ENCODE measurements at places on chromosomes 16 and 17.

- no peak for DNase-seq
Measured at GRCh38 chr17:78039581-78039980, 81.1 kb downstream of the TNRC6C start.

DNA sequence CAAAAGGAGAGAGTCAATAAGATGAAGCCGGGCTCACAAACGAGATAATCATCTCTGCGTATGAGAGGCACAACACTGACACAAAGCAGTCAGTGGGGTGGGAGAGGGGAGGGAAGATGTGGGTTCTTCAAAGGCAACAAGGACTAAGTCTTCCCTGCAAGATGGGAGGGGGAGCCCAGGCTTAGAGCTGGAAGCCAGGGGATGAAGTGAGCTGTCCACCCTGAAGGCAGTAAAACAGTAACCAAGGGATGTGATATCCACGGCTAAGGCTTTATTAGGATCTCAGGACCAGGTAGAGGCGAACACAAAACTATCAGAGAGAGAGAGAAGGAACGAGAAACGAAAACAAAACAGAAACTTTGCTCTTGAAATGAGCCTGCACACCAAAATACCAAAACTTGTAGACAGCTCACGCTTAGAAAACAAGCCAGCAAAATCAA lies 115.9 kb downstream of the DYNLRB2 start:
- no peak for DNase-seq

DNA sequence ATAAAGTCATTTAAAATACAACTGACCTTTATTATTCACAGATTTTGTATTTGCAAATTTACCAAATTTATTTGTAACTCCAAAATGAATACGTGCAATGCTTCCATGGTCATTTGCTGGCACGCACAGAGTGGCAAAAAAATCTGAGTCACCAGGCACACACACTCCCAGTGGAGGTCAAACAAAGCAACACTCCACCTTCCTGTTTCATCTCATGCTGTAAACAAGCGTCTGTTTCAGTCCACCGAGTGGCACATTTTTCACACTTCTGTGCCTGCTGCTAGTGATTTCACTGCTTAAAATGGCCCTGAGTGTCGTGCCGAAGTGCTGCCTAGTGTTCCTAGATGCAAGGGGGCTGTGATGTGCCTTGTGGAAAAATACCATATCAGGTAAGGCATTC lies 17.8 kb upstream of the ITGAE start:
- DNase-seq = peak; percentile 52

- DNase-seq = no peak
Measured at GRCh38 chr16:28513484-28514181, 7.0 kb upstream of the IL27 start.

DNA sequence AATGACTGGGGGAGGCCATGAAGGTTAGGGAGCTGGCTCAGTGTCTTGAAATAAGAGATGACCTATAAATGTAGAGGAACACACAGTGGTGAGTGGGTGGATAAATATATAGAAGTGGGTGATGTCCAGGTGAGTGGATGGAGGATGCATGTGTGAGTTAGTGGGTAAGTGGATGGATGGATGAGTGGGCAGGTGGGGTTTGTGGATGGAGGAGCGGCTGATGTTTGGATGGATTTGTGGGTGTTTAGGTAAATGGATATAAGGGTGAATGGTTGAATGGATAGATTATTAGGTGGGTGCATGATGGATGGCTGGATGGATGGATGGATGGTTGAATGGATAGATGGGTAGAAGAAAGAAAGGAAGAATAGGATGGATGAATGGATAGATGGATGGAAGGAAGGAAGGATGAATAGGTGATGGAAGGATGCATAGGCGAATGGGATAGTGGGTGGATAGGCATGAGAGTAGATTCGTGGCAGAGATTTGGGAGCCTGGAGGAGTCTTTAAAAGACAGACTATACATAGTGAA lies 19.1 kb upstream of the TAC4 start:
- DNase-seq = no peak

GRCh38 chr16:28534542-28535373 lies 4.0 kb downstream of the NUPR1 start:
- DNase-seq = no peak

DNA sequence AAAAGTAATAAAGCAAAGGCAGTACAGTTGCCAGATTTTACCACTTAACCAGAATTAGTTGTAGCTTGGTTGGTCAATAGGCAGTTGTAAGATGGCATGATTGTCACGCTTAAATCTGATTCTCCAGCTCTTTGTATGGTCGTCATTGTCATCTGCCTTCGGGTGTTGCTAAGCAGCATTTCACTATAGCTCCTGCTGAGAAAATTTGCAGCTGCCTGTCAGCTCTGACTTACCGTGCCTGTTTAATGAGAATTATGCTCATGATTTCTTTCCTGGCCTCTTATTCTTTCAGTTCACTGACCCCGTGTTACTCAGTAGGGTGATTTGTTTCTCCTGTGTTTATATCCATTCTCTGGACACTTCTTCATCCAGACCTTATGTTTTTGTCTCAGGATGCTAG lies 66.7 kb downstream of the TANGO6 start:
- DNase-seq = no peak

DNA sequence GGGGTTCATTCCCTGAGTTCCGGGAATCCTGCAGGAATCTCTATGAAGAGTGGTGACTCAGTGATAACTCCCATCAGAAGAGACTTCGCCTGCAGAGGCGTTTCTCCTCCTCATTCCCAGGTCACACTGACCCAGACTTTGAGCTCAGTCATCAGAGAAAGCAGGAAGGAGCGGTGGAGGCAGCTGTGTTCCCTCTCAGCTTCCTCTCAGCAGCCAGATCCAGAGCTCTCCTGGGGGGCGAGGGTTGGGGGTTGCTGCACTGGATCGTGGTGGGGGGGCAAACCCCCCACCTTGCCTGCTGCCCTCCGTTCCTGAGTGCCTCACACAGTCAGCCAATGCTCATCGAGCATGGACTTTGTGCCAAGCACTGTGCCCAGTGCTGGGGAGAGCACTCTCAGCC lies 271.2 kb downstream of the CBLN1 start:
- DNase-seq = no peak

GRCh38 chr17:6669479-6670212 lies 18.1 kb downstream of the C17orf100 start:
- peak; percentile 28 for DNase-seq

- peak; percentile 87 for DNase-seq
Measured at GRCh38 chr17:47423406-47424295, 99.9 kb downstream of the EFCAB13 start.

DNA sequence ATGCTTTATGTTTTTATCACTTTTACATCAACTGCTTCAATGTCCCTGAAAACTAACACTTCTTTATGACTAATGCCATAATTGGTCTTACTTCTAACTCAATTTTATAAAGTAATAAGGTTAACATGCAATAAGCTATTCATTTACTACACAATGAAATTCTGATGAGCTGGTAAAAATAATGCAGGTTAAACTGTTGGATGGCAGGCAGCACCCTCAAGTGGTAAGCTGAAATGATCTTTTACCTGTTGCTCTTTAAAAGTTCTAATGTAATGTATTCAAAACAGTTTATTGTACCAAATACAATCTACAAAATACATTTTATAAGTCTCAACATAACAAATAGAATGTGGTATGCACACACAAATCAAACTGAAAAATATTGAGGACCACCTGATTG lies 1280.3 kb downstream of the CDH8 start:
- DNase-seq = no peak

DNA sequence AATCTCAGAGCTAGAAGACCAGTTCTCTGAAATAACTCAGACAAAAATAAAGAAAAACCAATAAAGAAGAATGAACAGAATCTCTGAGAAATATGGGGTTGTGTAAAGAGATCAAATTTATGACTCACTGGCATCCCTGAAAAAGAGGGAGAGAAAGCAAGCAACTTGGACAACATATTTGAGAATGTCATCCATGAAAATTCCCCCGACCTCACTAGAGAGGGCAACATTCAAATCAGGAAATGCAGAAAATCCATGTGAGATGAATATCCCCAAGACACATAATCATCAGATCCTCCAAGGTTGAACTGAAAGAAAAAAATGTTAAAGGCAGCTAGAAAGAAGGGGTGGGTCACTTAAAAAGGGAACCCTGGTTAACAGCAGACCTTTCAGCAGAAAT lies 32.1 kb downstream of the TANC2 start:
- DNase-seq = no peak

DNA sequence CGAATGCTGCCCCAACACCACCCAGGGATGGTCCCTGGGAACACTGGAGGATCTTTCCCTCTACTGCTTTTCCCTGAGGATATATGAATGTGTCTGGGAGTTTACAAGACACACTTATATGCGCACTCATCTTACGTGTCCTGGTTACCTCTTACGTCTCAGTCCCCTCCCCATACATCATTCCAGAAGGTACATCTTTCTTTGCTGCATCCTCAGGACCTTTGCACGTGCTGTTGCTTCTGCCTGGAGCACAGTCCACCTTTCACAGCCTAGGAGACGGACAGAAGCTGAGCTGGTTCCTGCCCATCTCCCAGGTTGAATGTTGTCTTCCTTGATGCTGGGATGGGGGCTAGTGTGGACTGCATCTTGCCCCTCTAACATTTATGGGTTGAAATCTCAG lies 153.0 kb upstream of the FOXF1 start:
- DNase-seq = no peak

GRCh38 chr16:71635632-71636031 lies 9.6 kb downstream of the MARVELD3 start:
- no peak for DNase-seq

- no peak for DNase-seq
Measured at GRCh38 chr16:8967132-8967821, 3.6 kb upstream of the USP7 start.

DNA sequence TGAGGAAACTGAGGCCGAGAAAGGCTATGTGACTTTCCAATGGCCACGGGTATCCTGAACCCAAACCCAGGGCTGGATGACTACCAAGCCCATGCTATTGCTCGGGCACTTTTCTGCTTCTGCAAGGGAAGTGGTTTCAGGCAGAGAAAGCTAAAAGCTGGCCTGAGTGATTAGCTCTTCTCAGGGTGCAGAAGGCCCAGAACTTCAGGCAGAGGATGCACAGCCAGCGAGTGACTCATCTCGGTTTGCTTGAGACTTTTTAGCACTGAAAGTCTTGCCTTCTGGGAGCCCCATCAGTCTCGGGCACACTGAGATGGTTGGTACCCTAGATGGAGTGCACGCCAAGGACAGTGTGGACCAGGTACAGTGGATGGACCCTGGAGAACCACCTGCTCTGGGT lies 129.5 kb upstream of the SDK2 start:
- DNase-seq = no peak

GRCh38 chr17:44385287-44386181 lies 3.9 kb downstream of the ITGA2B start:
- peak; percentile 83 for DNase-seq

DNA sequence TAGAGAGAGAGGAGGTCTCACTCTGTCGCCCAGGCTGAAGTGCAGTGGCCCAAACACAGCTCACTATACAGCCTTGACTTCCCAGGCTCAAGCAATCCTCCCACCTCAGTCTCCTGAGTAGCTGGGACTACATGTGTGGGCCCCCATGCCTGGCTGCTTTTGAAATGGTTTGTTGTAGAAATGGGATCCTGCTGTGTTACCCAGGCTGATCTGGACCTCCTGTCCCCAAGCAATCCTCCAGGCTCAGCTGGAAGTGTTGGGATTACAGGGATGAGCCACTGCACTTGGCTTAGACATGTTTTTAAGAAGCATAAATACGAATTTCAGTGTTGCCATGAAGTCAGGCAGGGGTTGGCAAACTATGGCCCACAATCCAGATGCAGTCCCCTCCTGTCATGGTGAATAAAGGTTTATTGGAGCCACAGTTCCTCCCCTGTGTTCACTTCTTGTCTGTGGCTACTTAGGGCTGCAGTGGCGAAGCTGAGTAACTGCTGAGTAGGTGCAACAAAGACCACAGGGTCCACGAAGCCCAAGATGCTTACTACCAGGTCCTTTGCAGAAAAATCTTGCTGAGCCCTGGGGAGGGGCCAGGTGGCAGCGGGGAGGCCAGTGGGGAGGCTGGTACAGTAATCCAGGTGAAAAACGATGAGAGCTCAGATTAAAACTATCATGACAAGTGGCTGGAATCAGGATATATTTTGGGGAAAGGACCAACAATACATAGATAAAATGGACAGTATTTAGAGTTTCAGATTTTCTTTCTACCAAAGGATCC lies 35.2 kb downstream of the TNFRSF13B start:
- no peak for DNase-seq

GRCh38 chr17:55601874-55602364 lies 90.7 kb upstream of the SMIM36 start:
- DNase-seq = peak; percentile 68

DNA sequence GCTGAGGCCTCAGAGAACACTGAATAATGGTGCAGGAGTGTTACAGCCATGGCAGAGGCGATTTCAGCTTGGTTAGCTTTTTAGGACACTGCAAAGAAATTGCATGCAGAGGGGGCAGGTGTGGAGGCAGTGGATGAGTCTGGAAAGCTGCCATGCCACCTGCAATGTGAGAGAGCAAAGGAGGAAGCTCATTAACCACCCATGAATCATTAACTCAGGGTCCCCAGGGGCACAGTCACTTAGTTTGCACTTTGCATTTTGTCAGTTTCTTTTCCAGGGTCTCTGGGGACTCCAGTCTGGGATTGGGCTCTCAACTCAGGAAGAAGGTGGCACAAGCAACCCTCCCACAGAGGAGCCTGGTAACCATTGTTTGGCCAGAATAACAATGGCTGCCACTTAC lies 132.9 kb downstream of the USP31 start:
- peak; percentile 68 for DNase-seq

Measured in DMS53 (cell line).